Sigmoid colon (tissue), 7 donors: ENCODE measurements at places on chromosomes 5 and 9. TPM values are rescaled to one million over a fixed set of nuclear protein-coding genes. Genes with fewer than 3 reads are reported as not detected.

DNA sequence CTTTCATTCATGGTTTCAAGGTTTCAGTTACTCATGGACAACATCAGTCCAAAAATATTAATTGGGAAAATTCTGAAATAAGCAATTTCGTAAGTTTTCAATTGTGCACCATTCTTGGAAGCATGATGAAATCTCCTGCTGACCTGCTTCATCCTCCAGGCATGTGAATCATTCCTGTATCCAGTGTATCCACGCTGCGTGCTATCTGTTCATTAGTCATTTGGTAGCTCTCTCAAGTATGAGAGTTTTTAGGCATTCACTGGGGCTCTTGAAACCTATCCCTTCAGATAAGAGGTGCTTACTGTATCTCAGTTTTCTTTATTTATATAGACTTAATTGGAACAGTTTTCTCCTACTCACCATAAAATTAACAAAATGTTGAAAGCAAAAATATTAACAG lies 293.0 kb downstream of the CDH12 start:
- no peak for DNase-seq

GRCh38 chr5:18686253-18686652 lies 1052.0 kb downstream of the TAF11L14 start:
- DNase-seq, result no peak

- DNase-seq, result no peak
Observed at GRCh38 chr5:149062371-149063016, 368 bp downstream of the SH3TC2 start.

- DNase-seq, result no peak
Observed at GRCh38 chr9:109590966-109591365, 92.9 kb upstream of the PTPN3 start.

DNA sequence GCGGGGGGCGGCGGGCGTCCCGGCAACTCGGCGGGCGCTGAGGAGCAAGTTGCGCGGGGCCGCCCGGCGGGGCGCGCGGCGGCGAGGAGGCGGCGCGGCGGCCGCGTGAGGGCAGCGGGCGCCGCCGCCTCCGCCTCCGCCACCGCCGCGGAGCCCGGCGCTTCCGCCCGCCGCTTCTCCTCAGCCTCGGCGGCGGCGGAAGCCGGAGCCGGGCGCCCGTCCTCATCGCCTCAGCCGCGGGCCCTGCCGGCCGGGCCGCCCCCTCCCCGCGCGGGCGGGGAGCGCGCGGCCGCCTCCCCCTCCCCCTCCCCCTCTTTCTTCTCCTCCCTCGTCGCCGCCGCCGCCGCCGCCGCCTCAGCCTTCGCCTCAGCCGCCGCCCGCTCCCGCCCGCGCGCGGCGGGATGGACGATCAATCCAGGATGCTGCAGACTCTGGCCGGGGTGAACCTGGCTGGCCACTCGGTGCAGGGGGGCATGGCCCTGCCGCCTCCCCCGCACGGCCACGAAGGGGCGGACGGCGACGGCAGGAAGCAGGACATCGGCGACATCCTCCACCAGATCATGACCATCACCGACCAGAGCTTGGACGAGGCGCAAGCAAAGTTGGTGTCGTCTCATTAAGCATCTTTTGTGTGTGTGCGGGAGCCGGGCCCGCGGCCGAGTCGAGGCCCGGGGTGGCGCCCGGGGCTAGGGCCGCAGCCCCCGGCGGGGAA lies at the start of gene PBX3:
PBX3 (plus strand) TSS at position 321 of the 712 bp plus-strand sequence.
- DNase-seq, result peak; percentile 81

DNA sequence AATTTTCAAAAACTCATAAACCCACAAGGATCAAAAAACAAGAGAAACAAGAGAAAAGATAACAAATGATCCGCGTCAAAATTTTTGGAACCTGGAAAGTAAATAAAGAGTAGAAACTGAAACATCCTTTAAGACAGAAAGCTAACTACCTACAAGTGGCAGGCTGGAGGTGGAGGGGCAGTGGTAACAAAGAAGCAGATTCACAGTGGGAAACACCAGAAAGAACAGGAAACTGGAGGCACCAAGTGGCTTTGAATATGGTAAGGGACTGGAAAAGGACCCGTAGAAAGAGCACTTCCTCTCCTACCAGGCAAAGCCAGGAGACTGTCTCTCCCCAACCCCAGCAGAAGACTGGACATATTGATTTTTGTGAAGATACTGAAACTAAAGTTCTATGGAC lies 100.6 kb upstream of the TARS1 start:
- DNase-seq, result no peak

DNA sequence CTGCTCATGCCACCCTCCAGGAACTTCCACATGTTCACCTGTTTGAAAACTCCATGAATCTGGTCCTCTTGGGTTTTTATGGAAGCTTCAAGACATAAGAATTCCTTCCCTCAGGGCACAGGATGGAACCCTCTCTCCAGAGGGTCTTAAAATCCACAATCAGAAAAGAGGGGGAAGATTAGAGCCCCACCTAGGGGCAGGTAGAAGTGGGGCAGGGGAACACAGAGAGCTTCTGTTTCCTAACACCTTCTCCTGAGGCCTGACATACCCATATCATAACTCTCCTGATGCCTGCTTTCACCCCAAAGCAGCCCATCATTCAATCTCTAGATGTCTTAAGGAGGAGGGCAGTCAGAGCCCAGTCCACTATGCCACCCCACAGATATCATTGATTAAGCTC lies 1087.7 kb upstream of the ARRDC3 start:
- no peak for DNase-seq

GRCh38 chr9:95497772-95498171 lies 19.0 kb downstream of the PTCH1 start:
- no peak for DNase-seq

The GLRA1 gene
- not detected for total RNA-seq

DNA sequence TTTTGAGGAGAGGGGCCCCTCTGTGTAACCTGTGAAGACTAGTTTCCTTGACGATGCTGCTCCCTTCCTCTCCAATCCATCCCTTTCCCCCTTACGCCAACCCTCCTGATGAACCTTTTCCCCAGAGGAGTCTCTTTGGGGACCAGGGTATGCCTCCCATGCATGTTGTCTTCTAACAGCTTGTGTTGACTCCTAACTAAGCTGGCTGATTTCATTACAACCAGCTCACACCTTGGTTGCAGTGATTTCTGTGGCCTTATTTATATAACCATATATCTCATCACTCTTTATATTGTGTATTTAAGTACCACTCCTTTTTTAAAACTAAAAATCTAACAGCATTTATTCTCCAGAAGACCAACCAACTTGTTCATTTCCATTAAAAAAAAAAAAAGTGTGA lies 42.5 kb downstream of the SFXN1 start:
- no peak for DNase-seq

- DNase-seq, result no peak
Observed at GRCh38 chr5:36585701-36586100, 20.7 kb upstream of the SLC1A3 start.
